GM13977 (cell line): ENCODE measurements at places on chromosomes 1 and 21.

DNA sequence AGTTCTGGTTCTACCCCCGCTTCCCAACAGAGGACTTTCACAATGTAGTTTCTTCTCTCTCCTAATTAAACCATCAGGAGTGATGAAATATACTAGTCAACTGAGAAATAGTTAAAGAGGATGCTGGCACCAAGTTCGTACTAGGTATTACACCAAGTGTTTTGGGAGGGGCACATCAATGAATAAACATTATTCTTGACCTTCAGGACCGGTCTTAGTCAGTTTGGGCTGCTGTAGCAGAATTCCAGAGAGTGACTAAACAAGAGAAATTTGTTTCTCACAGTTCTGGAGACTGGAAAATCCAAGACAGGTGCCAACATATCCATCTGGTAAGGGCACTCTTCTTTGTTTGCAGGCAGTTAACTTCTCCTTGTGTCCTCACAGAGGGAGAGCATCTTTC, 103.8 kb downstream of the SPATA17 start:
- no peak for DNase-seq

GRCh38 chr1:34460193-34460592, 283.5 kb downstream of the C1orf94 start:
- DNase-seq = peak; percentile 67

GRCh38 chr1:51218570-51218969, 17.5 kb upstream of the RNF11 start:
- no peak for DNase-seq

DNA sequence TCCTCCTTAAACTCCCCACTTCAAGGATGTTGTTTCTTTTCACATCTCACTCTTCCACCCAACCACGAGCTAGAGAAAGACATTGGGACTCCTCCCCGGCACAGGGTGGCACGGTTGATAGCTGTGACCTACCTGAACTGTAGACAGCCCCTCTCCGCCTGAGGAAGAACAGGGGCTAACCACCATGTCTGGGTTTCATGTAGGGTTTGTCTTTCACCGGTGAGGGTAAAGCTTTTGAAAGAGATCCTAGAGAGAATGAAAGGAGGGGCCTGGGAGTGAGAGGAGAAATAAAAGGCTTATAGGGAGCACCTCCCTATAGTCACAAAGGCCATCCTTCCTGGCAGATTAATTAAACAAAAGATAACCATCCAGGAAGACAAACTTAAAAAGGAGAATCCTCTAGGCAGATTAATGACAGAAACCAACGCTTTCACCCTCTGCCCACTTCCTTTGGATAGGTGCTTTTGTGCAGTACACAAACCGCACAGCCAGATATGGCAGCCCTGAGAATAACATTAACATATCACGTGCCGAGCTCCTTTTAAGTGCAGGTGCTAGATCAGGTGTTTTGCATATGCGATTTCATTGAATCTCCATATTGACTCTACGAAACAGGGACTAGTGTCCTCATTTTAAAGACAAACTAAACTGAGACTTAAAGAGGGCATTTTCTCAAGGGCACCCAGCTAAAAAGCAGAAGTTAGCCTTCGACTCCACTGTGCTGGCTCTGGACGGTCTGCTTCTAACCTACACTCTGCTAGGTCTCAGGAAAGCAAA, 178.1 kb upstream of the RUNX1 start:
- peak; percentile 24 for DNase-seq

- DNase-seq = no peak
Observed at GRCh38 chr1:236886199-236886598, 91.1 kb downstream of the MTR start.

DNA sequence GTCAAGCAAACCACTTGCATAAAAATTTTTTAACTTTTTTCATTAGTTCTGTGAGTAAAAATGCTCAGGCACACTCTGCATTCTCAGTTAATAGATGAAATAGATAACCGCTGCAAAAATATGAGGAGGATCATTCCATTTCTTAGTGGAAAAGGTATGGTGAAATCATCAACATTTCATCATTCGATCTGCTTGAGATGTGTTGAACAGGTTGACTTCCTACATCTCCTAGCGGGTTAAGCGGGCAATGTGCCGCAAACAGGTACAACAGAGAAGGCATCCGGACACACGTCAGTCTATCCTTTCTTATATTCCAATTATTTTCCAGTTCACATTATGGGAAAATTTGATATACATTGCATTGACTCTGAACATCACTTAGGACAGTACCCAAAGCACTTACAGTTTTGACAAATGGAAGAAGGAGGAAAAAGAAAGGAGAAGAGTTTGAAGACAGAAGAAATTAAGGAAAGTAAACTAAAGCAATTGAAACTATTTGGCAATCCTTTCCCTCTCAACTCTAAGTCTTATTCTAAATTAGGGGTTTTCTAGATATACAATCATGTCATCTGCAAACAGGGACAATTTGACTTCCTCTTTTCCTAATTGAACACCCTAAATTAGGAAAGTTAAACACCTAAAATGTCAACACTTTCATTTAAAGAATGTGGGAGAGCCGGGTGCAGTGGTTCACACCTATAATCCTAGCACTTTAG, 33.5 kb downstream of the NIBAN1 start:
- no peak for DNase-seq

- no peak for DNase-seq
Observed at GRCh38 chr1:218080863-218081262, 204.2 kb upstream of the RRP15 start.

DNA sequence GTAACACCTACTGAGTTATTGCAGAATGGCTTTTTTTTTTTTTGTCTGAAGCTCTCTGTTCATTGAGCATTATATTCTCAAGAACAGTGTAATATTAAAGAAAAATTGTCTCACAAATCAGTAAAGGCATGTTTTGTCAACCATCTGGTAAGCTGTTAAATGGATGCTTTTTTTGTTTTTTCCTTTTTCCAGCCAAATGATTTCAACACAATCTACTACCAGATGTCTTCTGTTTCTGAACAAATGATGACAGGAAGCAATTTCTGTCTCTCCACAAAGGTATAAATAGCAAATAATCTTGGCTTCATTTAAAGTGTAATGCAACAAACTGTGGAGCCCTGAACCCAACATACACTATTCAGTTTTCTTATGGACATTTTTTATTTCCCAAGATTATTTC, 78.6 kb upstream of the RGS2 start:
- DNase-seq = no peak
